ENCODE measurements at places on chromosomes 2 and 18.

DNA sequence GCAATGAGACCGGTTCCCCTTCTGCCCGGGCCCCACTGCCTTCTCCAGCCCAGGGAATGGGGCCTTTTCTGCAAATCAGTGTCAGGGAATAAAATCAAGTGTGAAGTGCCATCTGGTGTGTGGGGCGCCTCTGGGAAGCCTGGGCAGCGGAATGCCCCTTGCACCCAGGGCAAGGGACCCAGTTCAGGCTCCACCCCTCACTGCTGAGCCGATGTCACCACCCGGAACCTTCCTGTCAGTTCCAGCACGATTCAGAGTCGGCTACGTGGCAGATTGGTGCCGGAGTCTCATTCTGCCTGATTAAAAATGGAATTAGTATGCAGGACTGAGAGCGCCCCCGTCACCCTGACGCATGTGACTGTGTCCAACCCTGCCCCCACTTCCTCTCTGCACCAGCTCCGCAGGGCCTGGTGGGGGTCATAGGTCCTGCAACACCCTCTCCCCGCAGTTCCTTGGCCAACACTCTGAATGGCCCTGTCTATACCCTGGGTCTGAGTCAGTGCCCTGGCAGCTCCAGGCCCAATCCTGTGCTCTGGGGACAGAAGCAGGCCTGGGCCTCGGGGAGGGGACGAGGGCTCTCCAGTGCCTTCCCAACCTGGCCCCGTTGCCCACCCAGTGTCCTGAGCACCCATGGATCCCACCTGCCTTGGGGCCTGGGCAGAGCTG lies 8.2 kb upstream of the ALPI start:
- DNase-seq, result no peak

DNA sequence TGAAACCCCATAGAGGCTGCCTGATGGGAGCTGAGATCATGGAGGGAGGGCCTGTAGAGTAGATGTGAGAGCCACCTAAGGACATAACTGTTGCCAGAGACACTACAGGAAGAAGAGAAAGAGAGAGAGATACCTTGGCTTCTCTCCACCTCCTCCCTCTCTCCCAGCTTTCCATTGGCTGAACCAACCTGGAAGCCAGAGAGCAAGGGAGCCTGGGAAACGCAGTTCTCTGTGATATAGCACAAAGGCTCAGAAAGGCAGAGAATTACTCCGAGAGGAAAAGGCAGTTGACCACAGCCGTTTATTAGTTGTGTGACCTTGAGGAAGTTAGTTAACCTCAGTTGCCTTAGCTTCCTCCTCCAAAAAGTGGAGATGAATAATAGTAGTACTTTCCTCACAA lies 37.7 kb upstream of the MAT2A start:
- no peak for DNase-seq

DNA sequence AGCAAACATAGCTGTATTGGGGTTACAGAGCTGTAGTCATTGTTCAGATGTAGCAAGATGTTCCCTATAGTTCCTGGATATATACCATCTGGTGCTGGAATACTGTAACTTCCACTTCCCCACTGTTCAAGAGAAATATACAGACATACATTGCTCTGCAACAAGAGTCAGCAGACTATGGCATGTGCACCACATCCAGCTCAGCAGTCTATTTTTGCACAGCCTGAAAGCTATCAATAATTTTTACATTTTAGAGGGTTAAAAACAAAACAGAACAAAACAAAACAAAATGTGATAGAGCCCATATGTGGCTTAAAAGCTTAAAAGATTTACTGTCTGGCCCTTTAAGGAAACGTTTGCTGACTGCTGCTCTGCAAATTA lies 31.8 kb upstream of the VIT start:
- DNase-seq, result no peak

DNA sequence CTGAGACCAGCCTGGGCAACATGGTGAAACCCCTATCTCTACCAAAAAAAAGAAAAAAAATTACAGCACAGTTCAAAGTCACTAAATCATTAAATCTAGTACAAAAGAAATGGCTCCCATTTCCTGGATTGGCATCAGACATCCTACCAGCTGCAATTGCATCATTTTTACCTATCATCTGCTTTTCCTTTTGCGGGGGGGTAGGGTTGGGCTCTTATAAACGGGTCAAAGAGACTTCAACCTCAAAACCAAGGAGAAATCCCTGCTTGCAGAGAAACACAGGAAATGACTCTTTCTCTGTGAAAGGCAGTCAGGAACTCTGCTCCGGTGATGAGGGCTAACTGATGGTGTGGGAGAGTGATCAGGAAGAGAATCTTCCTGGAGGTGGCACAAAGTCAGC lies 45.3 kb upstream of the RFX8 start:
- no peak for DNase-seq

GRCh38 chr18:35060122-35060815 lies 19.1 kb downstream of the MAPRE2 start:
- no peak for DNase-seq

- DNase-seq, result no peak
Measured at GRCh38 chr18:32802591-32803451, 30.0 kb upstream of the KLHL14 start.

DNA sequence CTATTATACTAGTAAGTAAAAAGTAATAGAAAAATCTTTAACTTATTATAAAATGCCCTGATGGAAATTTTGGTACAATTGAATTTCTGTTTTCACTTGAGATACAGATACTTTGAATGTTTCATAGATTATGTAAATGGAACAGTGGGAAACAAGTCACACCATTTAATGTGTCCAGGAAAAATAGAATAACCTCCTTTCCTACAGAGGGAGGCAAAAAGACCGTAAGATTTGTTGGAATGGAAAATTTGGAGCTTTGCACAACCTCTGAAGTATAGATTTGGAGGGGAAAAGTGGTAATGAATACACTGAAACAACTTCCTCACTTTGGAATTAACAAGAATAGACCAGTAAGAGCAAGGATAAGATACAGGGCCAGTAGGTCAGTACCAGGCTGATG lies 149.2 kb upstream of the L3MBTL4 start:
- DNase-seq, result no peak

- no peak for DNase-seq
Measured at GRCh38 chr18:44265437-44265836, 415.3 kb upstream of the SETBP1 start.

GRCh38 chr2:176128982-176129796 lies at the start of gene HOXD8:
TSS of gene HOXD8 (plus strand) at chr2:176129705. CDS start at chr2:176130367, 662 bp downstream.
- no peak for DNase-seq

DNA sequence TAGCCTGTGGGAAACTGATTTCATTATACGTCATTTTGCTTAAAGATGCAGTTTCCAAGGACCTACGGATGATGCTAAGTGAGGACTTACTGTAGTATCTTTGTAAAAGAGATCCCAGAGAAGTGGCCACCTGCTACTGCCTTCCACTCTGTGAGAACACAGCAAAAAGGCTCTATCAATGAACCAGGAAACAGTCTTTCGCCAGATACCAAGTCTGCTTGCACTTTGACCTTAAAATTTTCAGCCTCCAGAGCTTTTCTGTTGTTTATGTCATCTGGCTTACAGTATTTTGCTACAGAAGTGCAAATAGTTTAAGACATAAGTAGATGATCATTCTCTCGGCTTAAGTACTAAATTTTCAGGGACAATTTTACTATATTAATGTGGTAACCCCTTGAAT lies 847.9 kb upstream of the CHAC2 start:
- no peak for DNase-seq

GRCh38 chr18:7155887-7156286 lies 38.3 kb upstream of the LAMA1 start:
- DNase-seq, result no peak
